ENCODE measurements at places on chromosomes 5 and 9.
A peak's percentile ranks its signal among the peaks of the same experiment; 100 is the strongest.

DNA sequence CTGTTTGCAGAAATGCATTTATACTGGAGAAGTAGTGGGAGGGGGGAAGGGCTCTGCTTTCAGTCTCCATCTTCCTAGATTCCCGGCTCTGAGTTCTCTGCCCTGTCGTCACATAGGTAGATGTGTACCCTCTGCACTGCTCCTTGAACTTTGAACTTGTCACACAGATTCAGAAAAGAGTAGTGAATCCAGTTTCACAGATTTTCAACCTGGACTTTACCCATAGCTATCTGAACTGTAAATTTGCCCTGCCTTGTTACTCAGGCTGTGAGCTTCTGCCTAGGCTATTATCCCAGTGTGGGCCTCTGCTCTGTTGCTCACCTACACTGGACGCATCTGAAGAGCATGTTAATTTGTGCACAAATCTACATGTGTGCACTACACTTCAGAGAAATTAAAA, 12.8 kb upstream of the C9orf152 start:
- DNase-seq, result peak; percentile 31

GRCh38 chr5:74328221-74328630, 312.3 kb downstream of the ENC1 start:
- no peak for DNase-seq

- DNase-seq, result no peak
These were observed 320.9 kb downstream of the CDK5RAP2 start for GRCh38 chr9:120259100-120259499.

DNA sequence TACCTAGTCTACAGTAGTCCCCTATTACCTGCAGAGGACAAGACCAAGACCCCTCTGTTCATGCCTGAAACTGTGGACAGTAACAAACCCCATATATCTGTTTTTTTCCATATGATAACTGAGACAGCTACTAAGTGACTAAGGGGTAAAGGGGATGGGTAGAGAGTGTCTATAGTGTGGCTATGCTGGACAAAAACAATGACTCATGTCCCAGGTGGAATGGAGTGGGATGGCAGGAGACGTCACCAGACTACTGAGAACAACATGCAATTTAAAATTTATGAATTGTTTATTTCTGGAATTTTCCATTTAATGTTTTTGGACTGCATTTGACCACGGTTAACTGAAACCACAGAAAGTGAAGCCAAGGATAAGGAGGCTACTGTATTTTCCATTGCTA, 171.8 kb downstream of the AGTPBP1 start:
- no peak for DNase-seq

- DNase-seq, result no peak
These were observed 49.3 kb downstream of the ZFAND5 start for GRCh38 chr9:72315510-72316311.

GRCh38 chr5:169832845-169833244, 147.4 kb downstream of the INSYN2B start:
- no peak for DNase-seq

DNA sequence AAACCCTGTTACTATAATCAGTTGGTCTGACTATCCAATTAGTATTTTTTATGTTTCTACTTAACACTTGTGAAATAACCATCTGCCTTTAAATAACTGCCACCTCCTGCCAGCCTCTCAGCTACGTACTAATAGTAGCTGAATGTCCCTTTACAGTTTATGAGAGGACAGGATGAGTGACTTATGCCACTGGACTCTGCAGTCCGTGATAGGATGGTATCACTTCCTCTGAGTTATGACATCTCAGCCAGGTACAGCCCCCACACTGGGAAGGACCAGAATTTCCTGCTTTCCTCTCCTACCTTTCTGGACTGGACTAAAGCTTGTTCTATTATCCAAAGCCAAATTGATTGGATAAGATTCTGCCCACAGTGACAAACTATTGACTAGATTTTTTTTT, 102.9 kb downstream of the ZFAND5 start:
- no peak for DNase-seq

- peak; percentile 95 for DNase-seq
These were observed 118.8 kb upstream of the RPS23 start for GRCh38 chr5:82396871-82397514.

- no peak for DNase-seq
These were observed 47.1 kb downstream of the NACC2 start for GRCh38 chr9:136047775-136048559.

DNA sequence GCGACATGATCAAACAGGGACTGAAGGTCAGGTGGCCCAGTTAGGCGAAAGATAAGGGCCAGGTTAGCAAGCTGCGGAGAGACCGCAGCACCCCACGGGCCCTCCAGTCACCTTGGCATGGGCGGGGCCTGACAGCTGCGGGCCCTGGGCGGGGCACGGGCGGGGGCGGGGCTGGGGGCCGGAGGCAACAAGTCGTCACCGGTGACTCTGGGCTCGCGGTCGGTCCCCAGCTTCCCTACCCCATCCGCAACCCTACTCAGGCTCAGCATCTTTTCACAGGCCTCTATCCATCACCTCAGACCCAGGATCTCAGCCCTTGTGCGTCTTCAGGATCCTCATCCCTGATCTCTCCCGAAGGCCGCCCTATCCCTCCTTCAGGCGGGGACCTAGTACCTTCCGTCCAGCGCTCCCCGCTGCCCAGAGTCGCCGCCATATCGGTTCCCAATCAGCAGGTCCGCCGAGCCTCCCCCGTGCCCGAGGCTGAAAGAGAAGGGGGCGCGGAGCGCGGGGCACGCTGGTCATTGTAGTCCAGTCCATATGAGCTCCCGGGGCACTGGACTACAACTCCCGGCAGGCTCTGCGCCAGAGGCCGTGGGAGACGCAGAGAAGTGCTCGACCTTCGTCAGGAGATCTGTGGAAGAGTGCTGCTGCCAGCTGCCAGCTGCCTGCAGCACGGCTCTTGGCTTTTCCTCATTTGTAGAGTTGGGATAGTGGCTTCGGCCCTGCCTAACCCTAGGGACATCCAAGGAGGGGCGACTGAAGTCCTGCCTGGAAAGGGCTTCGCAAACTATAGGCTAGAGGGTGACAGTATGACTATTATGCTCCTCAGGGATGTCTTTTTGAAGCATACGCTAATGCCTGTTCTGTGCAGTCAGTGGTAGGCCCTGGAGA, at the start of gene DNAJC18:
Gene DNAJC18, minus strand, starts transcription at position 513 of the 891 bp plus-strand sequence. Its CDS starts 80 bp downstream, at position 433.
- DNase-seq, result peak; percentile 98

- no peak for DNase-seq
These were observed 38.1 kb upstream of the SPATA31D4 start for GRCh38 chr9:81890104-81890503.

GRCh38 chr5:115262321-115263077, at the start of gene PGGT1B:
Gene PGGT1B (minus strand): TSS chr5:115262877. CDS start chr5:115262851, 26 bp downstream.
- DNase-seq, result peak; percentile 10

GRCh38 chr9:124618476-124618875, 111.3 kb upstream of the NR5A1 start:
- no peak for DNase-seq

GRCh38 chr5:158637039-158637438, 462.7 kb downstream of the EBF1 start:
- no peak for DNase-seq

DNA sequence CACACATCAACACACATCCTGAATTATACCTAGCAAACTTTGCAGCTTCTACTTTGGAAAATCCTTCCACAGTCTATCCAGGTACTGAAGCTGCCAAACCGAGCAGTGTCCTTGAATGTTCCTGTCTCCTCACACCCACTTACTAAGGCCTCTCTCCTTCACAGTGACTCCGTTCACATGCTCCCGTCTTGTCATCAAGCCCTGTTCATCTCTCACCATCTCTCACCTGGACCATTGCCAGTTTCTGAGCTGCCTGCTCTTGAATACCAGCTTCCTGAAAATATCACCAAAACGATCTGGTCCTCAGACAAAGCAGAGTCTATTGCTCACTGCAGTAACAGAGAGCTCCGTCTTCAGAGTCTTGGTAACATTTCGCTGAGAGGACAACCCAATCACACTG, 57.4 kb downstream of the GCNT1 start:
- DNase-seq, result no peak

DNA sequence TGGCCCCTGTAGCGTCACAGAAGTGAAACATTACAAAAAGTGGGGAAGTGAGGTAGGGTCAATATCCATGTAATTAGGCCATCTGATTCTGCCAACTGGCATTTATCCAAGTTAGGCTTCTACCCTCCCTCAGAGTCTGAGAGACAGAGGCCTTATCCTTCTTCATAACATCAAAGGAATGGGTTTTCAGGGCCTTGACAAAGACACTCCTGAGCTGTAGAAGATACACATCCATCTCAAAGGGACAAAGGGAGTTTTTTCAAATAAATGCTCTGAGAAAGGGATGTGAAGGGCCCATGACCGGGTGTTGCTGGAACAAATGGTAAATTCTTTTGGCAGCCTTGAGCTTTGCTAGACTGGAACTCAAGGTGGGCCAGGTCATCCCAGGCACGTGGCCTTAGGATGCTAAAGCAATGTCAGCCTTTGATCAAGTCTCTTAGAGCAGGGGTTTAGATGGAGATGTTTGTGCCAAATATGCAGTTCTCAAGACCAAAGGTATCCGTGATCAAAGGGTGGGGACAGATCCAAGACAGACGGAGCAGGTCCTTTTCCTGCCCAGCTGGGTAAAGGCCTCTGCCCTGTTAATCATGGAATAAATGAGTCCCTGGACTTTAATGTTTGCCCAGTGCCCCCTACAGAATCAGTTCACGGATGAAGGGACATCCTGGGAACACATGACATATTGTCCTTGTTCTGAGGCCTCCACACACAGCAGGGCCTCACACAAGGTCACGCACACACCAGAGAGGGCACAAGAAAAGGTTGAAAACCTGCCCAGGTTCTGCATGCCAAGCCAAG, 10.0 kb upstream of the FAM169A start:
- DNase-seq, result no peak

DNA sequence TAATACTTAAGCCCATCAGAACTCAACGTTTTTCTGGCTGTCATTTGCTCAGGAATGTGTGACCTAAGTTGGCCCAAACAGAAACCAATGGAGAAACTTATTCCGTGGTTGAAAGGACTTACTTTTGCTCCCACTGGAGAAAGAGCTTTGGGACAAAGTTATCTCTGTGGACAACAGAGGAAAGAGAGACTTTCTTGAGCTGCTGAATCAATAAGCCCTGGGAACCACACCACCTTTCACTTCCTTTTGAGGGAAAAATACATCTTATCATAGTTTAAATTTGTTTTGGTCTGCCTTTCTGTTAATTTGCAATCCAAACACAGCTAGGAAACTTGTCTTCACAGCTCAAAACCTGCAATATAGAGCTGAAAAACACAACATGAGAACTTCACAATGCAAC, 62.8 kb upstream of the VCAN start:
- DNase-seq, result no peak

DNA sequence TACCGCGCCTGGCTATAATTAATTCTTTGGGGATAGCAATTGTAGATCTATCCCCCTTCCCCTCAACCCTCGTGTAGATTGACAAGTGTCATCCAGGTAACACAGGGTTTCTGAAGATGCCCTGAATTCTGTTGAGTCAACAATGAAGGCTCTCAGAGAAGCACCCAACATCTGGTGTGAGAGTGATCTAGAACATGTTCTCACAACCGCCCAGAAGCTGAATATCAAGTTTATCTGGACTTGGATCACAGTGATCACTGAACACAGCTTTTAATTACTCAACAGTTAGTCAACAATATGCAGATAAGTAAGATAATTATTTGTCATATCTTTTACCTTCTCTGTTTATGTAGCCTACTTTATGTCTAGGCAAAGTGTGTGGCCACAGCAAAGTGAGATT, 204.2 kb upstream of the RGMB start:
- no peak for DNase-seq

GRCh38 chr5:80231243-80231642, 24.6 kb downstream of the SERINC5 start:
- no peak for DNase-seq

DNA sequence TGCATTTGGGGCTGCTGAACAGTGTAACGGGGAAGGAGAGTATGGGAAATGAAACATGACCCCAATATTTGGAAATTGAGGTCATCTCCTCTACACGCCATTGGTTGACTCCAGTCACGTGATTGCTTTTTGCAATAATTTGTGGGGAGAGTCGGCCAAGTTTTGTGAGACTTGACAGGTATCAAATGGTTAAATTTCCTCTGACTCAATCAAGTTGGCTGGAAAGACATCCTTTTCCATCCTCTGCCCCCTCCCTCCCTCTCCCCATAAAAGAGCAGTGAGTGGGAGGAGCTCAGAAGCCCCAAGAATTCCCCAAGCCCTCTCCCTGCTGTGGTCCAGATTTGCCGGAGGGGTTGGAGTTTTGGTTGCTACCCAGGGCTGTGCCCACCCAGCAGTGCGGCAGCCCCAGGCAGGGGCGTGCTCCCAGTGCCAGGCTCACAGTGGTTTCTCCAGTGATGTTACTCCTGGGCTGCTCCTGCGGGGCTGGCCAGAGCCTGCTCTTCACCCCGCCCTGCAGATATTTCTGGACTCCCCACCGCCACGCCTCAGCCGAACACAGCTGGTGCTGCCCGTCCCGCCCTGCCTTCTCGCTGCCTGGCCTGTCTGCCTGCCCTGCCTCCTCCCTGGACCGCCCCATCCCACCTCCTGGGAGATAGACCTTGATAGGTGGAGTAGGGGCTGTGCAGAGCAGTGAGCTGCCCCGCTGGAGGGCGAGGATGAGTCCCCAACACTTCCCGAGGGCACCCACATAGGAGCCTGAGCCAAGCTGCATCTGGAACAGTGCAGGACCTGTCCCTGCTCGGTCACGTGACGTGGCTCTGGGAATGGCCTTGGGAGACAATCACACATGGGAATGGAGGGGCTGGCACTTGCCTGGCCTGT, 3.4 kb downstream of the COL5A1 start:
- DNase-seq, result peak; percentile 95

- no peak for DNase-seq
These were observed 61.7 kb upstream of the ZFR start for GRCh38 chr5:32506201-32506661.
